ENCODE measurements at places on chromosomes 1 and 21.

- DNase-seq: peak; percentile 66
These were observed 570 bp upstream of the NEK7 start for GRCh38 chr1:198156111-198156744.

DNA sequence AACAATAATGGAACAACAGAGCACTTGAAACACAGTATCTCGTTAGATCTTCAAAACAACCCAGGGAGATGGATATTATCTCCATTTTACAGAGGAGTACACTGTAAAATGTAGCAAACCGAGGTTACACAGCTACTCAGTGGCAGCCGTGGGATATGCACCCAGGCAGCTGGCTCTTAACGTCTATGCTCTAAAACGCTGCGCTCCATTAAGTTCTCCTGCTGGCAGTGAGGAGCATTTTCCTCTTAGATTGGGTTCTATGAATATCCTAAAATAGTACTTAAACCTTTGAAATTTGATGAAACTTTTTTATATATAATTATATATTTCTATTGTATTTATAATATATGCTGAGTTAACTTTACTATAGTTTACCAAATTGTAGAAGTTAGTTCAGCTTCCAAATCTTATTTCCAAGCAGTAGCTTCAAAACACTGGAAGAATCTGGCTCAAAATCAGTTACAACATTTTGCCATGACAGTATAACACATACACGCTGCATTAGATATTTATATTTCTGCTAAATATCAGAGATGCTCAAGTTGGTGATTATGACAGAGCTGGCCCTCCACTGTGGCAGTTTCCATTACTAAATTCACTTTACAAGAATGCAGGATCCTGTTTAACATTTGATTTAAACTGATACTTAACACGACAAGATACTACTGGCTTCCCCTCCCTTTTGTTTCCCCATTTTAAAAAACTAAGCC lies 49.5 kb downstream of the TGFBR3 start:
- no peak for DNase-seq

DNA sequence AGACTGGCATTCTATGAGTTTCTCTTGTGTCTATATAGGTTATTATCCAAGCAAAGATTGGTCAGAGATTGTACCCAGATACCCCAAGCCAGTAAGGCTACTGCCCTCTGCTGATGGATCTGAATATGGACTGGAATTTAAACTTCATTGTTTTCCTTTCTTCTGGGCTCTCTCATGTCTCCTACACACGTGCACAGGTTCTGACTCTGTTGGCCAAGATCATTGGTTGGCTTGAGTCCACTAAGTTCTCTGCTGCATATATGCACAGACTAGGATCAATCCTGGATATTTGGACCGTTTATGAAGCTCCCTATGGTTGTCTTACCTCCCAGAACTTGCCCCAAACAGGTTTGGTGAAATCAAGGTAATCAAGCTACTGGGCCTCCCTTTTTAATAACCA lies 69.7 kb downstream of the CC2D1B start:
- peak; percentile 10 for DNase-seq

DNA sequence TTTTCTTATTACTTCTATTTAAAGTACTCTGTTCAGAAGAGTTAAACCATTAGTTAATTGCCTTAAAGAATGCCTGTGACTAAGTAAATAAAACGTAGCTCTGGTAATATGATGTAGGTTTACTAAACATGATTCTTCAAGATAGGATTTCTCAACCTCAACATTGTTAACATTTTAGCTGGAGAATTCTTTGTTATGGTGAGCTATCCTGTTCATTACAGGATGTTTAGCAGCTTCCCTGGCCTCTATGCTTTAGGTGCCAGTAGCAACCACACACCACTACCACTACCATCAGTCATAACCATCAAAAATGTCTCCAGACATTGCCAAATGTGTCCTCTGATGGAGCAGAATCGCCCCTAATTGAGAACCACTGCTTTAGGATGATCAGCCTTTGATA lies 10.7 kb downstream of the RPF1 start:
- DNase-seq: no peak

GRCh38 chr1:87702455-87702854 lies 373.8 kb downstream of the LMO4 start:
- no peak for DNase-seq

GRCh38 chr1:41777695-41778094 lies 141.0 kb downstream of the HIVEP3 start:
- no peak for DNase-seq

- DNase-seq: no peak
These were observed 116.3 kb upstream of the SLC25A33 start for GRCh38 chr1:9422911-9423505.

- DNase-seq: no peak
These were observed 13.0 kb upstream of the CD48 start for GRCh38 chr1:160724465-160725242.

GRCh38 chr1:58013237-58013636 lies 533.3 kb downstream of the OMA1 start:
- peak; percentile 16 for DNase-seq
